G401 (cell line): ENCODE measurements at places on chromosomes 3 and 15.
A peak's percentile ranks its signal among the peaks of the same experiment; 100 is the strongest.

GRCh38 chr3:49411535-49411967, 225 bp downstream of the RHOA start:
- DNase-seq, result peak; percentile 30

GRCh38 chr15:58532126-58532525, 100.3 kb downstream of the LIPC start:
- no peak for DNase-seq

- DNase-seq, result no peak
Measured at GRCh38 chr15:40929660-40930429, 705 bp downstream of the DLL4 start.

GRCh38 chr3:118884748-118885206, 149.9 kb downstream of the IGSF11 start:
- peak; percentile 21 for DNase-seq

DNA sequence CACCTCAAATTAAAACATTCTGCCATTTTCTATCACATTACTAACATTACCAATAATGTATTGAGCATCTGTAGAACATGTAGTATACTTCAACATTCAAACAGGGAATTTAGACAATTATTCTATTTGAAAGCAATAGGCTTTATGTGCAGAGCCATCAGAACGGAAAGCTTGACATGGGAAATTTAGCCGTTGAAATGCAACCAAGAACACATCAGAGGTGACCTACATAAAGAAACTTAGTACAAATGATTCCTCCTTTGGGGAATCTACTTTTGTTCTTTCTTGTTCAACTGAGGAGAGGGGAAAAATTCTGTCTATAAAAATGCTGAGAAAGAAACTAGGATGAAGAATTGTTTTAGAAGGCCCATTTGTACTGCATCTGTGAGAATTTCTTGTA, 38.6 kb upstream of the RBMS3 start:
- peak; percentile 4 for DNase-seq

GRCh38 chr3:169865176-169865767, 4.5 kb downstream of the LRRC31 start:
- no peak for DNase-seq

- DNase-seq, result no peak
Measured at GRCh38 chr3:79604681-79605080, 163.1 kb downstream of the ROBO1 start.

- no peak for DNase-seq
Measured at GRCh38 chr3:38566215-38566528, 70.0 kb downstream of the EXOG start.

DNA sequence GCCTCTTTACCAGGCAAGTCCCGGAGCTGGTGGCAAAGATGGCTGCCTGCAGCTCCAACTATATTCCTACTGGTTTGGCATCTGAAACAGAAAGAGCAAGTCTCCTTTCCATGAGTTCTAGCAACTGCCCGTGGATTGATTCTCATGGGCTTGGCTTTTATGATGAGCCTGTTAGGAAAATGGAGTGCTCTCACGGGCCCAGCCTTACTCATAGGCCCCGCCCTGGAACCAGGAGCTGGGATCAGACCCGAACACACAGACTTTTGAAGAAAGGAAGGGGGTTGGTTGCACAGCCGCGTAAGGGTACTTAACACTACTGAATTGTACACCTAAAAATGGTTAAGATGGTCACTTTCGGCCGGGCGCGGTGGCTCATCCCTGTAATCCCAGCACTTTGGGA, 2.9 kb downstream of the NRROS start:
- DNase-seq, result no peak

- no peak for DNase-seq
Measured at GRCh38 chr3:69692761-69693160, 46.5 kb upstream of the MITF start.

DNA sequence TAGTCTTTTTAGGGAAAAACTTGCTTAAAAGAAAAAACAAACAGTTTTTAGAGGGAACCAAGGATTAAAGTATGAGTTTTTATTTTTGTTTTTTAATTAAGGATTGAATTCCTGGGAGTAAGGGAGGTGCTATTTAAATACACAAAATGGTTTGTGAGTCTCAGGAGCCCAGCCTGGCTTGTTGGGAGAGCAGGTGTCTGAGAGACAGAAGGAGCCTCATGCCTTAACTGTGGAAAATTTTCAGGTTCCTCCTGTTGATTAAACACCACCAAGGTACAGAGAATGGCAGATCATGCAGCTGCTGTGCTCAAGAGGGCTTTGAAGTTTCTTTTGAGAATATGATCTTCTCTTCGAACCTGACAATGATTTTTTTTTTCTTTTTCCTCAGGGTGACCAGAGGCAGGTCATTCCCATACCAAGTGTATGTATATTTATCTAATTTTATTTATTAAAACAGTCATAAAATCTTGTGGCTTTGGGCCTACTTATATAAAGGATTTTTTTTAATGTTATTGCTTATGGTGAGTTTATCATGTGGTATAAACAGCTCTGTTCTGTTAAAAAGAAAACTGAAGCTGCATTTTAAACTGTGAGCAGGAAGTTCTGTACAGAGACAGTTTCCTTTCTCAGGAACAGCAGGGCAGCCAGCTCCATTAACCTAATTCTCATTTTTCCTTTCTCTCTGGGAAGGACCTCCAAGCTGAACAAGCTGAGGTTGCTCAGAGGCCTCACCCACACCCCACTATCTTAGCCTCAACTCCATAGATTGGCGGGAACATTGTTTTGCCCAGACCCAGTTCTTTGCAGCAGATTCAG, 33.7 kb upstream of the VILL start:
- DNase-seq, result peak; percentile 60

- DNase-seq, result no peak
Measured at GRCh38 chr15:92149029-92149428, 244.7 kb upstream of the ST8SIA2 start.

DNA sequence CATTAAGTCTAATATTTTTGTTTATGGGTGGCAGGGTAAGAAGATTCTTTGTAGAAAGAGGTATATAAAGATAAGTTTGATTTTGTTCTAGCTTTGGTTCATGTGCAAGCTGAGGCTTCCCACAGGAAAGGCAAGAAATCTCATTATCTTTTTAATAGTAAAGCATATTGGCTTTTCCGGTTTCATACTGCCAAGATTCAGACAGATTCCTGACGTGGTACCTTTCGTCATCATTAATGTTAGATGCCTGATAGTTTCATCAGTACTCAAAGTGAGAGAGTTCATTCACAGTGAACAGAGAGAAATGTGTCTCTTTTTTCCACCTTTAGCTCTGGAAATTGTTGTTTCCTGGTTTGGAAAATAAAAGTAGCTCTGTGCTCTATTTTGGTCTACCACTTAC, 16.5 kb downstream of the TPM1 start:
- no peak for DNase-seq

- no peak for DNase-seq
Measured at GRCh38 chr3:191255156-191255555, 56.1 kb downstream of the OSTN start.

DNA sequence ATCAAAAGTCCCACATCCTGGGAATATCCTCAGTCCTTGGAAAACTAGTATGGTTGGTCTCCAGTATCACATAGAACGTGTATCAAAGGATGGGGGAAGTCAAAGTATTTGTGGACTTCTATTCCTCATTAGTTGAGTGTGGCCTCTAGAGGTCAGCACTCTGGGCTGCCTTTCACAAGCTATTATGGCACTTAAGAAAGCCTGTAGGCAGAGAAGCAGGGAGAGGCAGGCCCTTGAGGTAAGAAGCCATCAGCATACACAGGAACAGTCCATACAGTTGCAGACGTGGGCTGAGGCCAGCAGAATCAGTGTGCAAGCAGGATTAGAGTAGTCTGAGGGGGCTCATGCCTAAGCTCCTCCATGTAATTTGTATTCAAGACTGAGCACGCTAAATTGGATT, 341.7 kb downstream of the CLSTN2 start:
- peak; percentile 3 for DNase-seq

DNA sequence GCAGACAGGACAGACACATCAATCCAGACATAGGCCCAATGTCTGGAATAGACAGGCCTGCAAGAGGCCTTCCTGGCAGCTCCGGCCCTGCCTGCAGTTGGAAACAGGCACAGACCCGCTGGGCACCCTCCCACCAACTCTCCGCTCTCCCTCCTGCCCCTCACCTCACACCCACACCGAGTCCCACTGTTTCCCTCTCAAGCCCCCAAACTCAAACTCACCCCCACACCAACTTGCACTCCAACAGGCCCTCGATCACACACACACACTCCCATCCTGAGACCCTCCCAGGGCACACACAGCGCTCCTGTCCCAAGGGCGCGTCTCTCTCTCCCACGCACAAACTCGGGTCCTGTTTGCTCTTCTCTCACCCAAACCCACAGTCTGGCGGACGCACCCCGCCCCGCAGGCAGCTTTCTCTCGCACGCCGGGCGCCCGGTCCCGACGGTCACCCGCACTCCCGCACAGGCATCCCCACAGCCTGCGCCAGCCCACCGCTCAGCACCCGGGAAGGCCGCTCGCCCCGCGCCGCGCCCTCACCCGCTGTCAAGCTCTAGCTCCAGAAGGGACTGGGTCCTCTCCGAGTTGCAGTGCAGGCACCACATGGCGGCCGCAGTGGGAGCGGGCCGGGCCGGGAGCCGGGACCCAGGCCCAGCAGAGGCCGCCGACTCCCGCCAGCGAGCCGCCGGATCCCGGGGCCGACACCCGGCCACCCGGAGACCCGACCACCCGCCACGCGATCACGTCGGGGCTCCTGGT, 106.2 kb downstream of the IQSEC1 start:
- no peak for DNase-seq

DNA sequence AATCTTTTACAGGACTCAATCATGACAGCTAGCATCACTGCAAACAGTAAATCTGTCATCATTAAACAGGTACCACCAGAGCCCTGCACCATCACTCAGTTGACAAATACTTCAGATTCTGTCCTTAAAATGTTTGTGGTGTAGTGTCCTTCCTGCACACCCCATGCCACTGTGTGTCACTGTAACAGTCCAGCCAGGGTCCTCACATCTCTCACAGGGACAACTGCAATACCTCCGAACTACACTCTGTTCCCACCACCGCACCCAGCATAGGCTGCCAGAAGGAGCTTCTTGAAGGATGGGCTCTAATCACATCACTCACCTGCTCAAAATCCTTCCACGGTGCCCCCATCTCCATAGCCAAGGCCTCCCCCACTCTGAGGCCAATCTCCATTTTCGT, 90.2 kb upstream of the FGF12 start:
- DNase-seq, result no peak

DNA sequence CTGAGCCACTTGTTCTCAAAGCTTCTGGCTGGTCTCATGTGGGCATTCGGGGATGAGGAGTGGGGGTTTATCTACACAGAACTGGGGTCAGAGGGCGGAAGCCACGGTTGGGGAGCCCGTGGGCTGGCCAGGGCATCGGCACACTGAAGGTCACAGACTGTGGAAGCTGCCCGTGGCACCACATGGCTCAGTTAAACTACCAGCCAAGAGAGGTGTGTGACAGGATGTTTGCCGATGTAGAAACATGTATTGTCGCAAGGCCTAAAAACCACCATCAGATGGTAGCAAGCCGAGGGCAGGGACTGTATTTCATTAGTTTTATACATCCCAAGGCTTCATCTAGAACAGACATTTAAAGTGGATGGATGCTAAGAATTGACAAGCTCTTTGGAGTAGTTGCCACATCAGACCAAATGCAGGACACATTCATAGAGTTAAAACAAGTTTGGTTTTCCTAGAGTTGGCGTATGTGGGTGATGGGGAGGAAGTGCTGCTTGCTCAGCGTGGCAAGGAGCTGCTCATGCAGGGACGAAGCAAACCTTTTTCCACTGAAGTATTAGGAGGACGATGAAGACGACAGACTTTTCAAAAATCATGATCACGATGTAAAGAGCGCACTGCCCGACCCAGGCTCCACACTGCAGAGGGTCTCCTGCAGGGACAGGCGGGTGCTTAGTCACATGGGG, 9.6 kb upstream of the MUSTN1 start:
- no peak for DNase-seq

GRCh38 chr15:74336061-74337005, 31.1 kb downstream of the CYP11A1 start:
- no peak for DNase-seq

DNA sequence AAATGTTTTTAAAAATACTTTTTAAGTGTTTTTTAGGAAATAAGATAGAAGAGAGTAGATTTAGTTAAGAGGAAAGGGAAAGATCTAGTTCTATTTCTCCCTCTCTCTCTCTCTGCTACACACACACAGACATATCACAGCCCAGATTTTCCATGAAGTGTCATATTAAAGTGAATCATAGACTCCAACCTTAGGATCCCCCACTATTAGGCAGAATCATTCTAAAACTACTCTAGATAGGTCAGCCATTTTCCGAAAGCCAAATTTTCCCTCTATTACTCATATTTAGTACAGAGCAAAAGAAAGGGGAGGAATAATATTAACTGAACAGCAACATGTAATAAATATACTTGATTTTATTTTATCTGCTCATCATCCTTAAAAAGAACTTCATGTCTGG, 45.1 kb upstream of the RSL24D1 start:
- DNase-seq, result no peak

DNA sequence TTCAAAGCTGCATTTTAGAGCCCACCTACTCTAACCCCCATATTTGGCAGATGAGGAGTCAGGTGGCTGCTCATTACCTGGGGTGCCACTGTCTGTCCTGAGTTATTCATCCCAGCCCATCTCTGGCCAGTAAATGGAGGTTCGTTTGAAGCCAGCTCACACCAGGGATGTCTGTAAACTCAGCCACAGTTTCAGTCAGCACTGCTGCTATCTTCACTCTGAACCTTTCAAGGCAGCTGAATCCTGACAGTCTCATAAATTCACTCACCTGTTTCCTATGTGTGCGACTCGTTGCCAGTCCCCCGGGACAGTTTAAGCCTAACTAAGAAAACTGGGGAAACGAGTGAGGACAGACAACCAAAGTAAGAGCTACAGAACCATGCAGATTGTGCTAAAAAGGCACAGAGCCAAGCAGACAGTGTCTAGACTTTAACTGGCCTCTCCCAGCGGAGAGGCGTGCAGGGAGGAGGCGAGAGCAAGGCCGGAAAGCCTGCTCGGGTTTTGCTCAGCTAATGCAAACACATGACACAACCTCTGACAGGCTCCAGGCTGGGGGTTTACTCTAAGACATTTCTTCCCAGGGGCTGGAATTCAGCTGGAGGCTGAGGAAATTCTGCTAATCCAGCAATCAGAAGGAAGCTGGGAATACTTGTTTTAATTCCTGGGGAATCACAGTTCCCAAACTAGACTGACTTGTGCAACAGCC, 12.0 kb downstream of the FSTL1 start:
- DNase-seq, result no peak

- DNase-seq, result no peak
Measured at GRCh38 chr15:85325834-85326233, 54.6 kb upstream of the AKAP13 start.

DNA sequence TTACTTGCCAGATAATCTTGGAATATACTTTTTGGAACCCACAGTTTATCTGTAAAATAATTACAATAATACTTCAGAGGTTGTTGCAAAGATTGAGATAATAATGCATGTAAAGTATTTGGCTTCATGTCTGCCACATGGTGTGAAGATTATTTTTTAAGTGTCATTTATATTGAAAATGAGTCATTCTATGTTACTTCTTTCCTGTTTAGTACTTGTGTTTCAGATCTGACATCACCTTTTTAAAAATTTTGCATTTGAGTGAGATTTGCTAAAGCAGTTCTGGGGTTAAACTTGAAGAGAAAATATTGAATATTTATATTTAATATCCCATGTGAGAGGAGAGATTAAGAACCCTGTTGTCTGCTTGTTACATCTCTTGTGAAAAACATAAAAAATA, 31.2 kb downstream of the IQGAP1 start:
- DNase-seq, result no peak
